ENCODE measurements at places on chromosomes 5 and 9.

- no peak for DNase-seq
Measured at GRCh38 chr9:113985968-113986585, 92.0 kb downstream of the AMBP start.

DNA sequence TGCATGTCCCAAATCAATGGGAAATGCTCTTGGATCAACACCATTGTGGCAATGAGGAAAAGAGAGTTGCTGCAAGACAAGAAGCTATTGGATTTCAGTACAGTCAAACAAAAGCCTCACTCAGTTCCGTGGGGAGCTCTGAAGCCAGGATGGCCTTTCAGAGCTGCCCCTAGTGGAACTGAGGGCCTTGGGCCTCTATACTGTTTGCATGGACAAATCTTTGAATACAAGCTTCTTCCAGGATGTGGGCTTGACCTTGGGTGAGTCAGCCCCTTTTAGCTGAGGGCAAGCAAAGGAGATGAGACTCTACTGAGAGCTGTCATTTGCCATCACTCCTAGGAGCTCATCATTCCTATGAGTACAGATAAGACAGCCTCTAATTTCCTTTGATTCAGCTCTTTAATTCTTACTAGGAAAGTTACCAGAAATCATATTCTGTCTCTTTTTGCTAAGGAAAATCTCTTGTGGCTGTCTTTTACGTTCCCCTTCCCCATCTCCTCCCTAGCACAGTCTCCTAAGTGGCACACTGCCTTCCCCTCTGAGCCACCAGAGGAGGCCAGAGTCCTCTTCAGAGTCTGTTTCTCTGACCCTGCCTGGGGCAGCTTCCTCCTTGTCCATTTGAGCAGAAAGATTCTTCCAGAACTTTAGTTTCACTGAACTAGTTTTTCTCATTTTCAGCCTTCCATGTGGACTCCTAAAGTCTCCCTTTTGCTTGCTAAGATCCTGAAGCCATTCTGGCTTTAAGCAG is 168.8 kb upstream of the POC5 start:
- no peak for DNase-seq

GRCh38 chr5:54743581-54743980 is 226.0 kb downstream of the SNX18 start:
- DNase-seq = no peak

- no peak for DNase-seq
Measured at GRCh38 chr5:113029614-113030013, 53.0 kb downstream of the DCP2 start.

- no peak for DNase-seq
Measured at GRCh38 chr9:10701906-10702305, 89.1 kb upstream of the PTPRD start.

GRCh38 chr5:53783624-53784228 is 223.3 kb downstream of the NDUFS4 start:
- DNase-seq = no peak

GRCh38 chr5:156893517-156893916 is 43.4 kb downstream of the PPP1R2B start:
- no peak for DNase-seq

Data from NCI-H1048 (cell line).